ENCODE measurements at places on chromosomes 6 and 20.

DNA sequence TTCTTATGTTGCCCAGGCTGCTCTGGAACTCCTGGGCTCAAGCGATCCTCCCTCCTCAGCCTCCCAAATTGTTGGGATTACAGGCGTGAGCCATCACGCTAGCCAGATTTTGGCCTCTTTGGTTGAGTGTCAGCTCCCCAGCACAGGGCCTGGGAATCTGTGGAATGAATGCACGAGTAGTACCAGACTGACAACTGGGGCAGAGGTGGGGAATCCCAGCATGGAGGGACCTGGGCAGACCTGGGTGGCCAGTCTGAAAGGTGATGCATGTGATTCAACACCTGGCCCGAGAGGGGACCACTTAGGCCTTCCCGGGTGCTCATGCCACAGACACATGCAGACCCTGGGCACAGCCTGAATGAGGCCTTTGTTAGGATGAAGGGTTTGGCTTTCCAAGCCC lies 19.0 kb upstream of the TFAP2C start:
- no peak for DNase-seq

GRCh38 chr6:140105857-140106256 lies 731.4 kb upstream of the CITED2 start:
- no peak for DNase-seq

DNA sequence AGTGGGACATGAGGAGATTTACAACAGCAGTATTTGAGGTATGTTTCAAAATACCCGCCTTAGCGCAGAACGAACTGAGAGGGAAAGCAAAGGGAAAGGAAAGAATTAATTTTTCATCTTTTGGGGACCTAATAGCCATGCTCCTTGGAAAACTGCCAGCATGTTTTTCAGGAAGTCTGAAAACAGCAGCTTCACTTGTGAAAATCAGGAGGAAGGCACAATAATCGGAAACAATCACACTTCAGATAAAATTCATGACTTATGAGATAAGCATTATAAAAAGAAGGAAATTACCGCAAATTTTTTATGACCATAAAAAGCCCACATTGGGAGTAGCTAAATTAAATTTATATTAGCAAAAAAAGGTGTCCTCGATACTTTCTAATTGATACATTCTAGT lies 541.1 kb downstream of the HAO1 start:
- DNase-seq = no peak

- DNase-seq = no peak
Observed at GRCh38 chr6:155738602-155739105, 283.0 kb upstream of the NOX3 start.

- no peak for DNase-seq
Observed at GRCh38 chr20:58424218-58424969, 35.4 kb downstream of the VAPB start.

DNA sequence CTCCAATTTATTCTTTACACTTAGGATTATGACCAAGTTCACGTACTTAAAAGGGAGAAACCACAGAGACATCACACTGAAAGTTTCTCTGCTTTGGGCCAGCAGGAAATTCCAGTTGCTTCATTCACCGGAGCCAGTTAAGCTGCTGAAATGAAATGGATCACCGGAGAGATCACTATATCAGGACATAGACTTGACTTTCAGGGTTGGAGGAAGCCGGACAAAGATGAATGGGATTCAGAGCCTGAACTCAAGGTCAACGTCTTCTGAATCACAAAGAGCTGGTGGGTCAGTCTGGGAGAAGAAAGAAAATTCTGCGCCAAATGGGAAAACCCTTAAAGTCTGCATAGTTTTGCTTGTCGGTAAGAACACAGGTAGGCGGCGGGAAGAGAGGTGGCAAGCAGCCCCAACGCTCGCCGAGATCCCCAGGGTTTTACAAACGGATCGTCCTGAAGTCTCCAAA lies 81.9 kb upstream of the CCDC28A start:
- no peak for DNase-seq

DNA sequence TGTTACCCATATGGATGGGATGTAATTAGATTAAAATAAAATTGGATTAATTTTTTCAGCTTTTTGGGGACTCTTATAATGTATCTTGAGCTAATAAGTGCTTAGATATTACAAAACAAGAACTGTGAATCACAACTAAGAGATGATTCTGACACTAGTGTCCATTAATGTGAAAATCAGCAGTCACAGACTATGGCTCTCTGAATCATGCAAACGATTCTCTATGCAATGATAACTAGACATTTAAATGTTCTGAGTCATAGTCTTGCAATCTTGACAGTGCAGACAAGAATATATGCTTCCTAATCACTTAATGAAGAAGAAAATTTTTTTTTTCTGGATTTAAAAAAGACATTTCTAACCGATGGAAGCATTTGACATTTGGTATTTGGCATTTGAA lies 82.2 kb upstream of the OPRM1 start:
- no peak for DNase-seq

- DNase-seq = no peak
Observed at GRCh38 chr6:99426451-99426757, 1.3 kb upstream of the PNISR start.

DNA sequence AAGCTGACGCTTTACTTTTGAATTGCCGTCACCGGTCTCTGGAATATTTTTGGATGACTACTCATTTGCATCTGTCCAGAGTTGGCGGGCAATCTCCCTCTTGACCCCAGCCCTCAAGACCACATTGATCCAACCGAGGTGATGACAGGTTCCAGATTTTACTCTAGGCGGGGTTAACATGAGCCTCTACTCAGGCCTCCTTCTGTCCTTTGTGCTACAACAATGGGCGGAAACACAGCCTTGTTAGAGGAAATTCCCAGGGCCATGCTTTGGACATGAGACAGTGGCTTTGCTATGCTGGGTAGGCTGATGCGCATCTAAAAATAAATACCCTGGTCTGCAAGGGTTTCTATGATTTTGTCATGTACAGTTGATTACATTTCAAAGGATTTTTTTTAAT lies 27.0 kb upstream of the ADGRF5 start:
- DNase-seq = no peak

- no peak for DNase-seq
Observed at GRCh38 chr6:63882208-63882607, 246.6 kb downstream of the PHF3 start.

- DNase-seq = no peak
Observed at GRCh38 chr6:109093732-109094415, 772 bp downstream of the SESN1 start.

GRCh38 chr6:66328200-66328599 lies 621.2 kb upstream of the EYS start:
- DNase-seq = no peak

DNA sequence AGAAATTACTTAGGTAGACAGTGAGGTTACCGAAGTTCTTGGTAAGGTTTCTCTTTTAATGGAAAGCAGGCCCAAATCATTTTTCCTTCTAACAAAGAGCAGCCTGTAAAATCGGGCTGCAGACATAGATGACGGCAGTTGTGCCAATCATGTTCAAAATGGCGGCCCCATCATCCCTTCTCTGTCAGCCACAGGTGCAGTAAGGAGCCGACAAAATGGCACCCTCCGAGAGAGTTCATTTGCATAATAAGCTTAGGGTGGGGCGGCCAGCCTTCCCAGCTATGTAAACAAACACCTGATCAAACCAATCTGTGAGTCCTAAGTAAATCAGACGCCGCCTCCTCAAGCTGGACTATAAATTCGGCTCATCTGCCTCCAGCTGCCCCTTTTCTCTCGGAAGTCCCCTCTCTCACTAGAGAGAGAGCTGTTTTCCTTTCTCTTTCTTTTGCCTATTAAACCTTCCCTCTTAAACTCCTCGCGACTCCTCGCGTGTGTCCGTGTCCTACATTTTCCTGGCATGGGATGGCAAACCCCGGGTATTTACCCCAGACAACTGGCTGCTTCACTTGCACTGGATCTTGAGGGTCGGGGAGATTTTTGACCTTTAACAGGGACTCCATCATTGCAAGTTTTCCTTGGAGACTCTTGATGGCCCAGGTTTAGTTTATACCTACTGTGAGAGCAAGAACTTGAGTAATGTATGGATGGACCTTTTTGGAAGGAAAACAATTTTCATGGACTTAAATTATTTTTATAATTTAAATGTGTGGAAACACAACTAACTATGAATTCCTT lies 8.9 kb upstream of the DDR1 start:
- no peak for DNase-seq

DNA sequence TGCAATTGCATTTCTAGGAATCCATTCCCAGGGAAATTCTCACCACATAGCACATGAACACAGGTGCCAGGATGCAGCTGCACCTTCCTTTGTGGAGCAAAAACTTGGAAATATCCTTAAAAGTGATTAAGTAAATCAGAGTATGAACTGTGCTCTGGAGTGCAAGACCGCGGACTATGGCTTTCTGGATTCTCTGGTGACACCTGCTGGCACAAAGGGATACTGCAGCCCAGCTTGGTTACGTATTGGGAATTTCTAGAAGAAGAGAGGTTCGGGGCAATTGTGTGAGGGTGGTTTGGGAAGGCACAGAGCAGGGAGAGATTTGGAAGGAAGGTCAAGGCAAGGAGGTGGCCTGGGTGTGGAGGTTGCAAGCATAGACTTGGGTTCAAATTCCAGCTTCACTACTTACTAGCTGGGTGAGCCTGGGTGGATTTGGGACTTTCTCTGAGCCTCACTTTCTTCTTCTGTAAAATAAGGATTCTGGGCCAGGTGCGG lies 15.9 kb upstream of the PEDS1 start:
- DNase-seq = peak; percentile 72

DNA sequence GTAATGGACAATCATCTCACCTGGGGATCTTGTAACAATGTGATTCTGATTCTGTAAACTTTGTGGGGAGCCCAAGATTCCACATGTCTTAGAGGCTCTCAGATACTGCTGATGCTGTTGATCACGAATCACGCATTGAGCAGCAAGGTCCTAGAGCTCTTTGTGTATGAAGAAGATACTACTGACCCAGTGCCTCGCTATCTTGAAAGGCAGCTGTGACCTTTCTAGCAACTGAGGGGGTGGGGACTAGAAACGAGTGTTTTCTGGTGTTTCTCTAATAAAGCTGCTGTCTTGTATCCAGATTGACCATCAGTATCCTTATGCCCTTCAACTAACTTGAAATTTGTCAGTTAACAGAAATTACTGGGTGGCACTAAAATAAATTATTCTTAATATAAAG lies 142.9 kb downstream of the MTHFD1L start:
- DNase-seq = no peak

GRCh38 chr6:131015630-131016263 lies 47.3 kb downstream of the EPB41L2 start:
- no peak for DNase-seq

- DNase-seq = no peak
Observed at GRCh38 chr6:105557291-105557690, 154.4 kb upstream of the PREP start.

- no peak for DNase-seq
Observed at GRCh38 chr6:18115356-18115755, 7.1 kb downstream of the NHLRC1 start.

DNA sequence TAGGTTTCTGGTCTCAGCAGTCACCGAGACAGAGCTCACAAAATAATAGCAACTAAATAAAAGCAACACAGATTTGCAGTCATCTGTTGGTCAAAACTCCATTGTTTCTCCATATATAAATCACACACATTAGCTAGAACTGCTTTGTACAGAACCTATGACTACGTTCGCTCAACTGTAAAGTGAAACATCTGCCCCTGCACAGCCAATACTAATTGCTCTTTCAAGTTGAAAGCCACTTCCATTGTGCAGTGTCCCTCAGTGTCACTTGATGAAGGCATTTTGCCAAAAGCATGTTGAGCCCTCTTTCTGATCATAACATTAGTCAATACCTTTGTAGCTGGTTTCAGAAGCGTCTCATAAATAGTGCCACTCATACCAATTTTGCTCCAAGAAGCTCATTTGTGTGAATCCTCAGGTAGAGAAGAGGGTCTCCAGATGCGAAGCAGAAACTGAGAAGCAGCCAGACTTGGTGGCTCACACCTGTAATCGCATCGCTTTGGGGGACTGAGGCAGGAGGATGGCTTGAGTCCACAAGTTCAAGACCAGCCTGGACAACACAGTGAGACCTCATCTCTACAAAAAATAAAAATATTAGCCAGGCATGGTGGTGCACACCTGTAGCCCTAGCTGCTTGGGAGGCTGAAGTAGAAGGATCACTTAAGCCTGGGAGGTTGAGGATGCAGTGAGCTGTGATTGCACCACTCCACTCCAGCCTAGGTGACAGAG lies 68.9 kb downstream of the PERP start:
- no peak for DNase-seq

DNA sequence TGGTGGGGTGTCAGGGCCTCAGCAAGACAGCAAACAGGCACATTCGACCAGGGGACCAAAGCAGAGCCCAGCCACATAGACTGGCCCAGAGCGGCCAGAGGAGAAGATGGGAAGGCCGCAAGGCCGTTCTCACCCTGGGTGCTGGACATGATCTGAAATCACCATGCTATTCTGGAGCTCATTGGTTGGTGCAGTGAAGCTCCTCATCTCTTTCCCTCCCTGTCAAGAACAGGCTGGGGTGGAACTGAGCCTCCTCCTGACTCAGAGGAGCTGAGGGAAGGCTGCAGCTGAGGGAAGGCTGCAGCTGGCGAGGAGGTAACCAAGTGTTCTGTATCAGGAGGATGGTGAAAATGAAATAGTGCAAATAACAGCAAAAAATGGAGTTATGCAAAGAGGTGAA lies 80.0 kb downstream of the AKAP7 start:
- DNase-seq = no peak

- DNase-seq = no peak
Observed at GRCh38 chr6:130447374-130447773, 81.6 kb downstream of the TMEM200A start.

DNA sequence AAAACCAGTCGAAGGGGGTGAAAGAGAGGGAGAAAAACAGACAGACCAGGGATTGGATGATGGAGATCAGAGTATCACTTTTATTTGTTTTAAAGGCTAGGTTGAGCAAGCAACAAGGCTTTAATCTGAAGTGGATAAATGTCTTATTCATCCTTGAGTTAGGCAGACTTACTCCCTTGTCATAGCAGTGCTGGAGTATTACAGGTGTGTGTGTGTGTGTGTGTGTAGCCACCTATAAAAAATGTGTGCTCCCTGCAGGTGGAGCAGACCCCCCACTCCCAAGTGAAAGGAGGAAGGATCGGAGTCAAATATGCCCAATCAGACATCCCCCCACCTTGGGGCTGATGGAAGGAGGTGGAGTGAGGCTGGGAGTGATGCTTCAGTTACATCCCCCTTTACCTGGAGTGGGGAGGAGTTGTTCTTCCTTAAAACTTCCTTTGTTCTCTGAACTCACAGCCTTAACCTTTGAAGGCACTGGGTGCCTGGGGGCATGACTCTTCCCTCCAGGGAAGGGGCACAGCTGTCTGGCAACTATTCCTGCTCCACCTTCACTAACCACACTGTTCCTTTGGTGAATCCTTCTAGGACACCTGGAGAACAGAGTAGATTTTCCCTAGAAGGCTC lies 27.3 kb downstream of the PTK7 start:
- no peak for DNase-seq

GRCh38 chr20:17992224-17992637 lies 23.4 kb downstream of the MGME1 start:
- no peak for DNase-seq

- DNase-seq = no peak
Observed at GRCh38 chr6:132401618-132402285, 477 bp upstream of the MOXD1 start.

- DNase-seq = no peak
Observed at GRCh38 chr6:118580585-118581419, 32.7 kb downstream of the PLN start.
